ENCODE measurements at places on chromosomes 12 and 14. TPM values are rescaled to one million over a fixed set of nuclear protein-coding genes. Genes with fewer than 3 reads are reported as not detected.

Gene STAC3
- total RNA-seq = not detected

Gene PRICKLE1
- total RNA-seq = 18.0 TPM

Gene MGST1
- 41.6 TPM for total RNA-seq

Gene SERPINA1
- 0.13 TPM for total RNA-seq

Gene KRT71
- total RNA-seq = not detected

Gene ERP27
- total RNA-seq = 0.66 TPM

Gene IL31
- total RNA-seq = not detected

Gene AICDA
- not detected for total RNA-seq

Gene CACNA1C
- not detected for total RNA-seq

Gene CD27
- not detected for total RNA-seq

Gene SIX4
- total RNA-seq = 4.3 TPM

Gene FAM177A1
- 28.1 TPM for total RNA-seq

Gene AQP6
- not detected for total RNA-seq

Gene SYNDIG1L
- not detected for total RNA-seq

Gene WIF1
- total RNA-seq = not detected

Gene CLECL1
- not detected for total RNA-seq

Gene NEUROD4
- not detected for total RNA-seq

Gene VRK1
- total RNA-seq = 58.0 TPM

Gene MYF5
- not detected for total RNA-seq

Gene CATSPERB
- total RNA-seq = not detected

Gene SLC5A8
- not detected for total RNA-seq

Gene C12orf50
- not detected for total RNA-seq

Gene TM7SF3
- total RNA-seq = 92.8 TPM

Gene REP15
- 6.6 TPM for total RNA-seq

Gene KRT7
- 206 TPM for total RNA-seq

Gene MARK3
- 130 TPM for total RNA-seq

Gene PLBD1
- total RNA-seq = 1.0 TPM

Gene SMCO2
- 0.50 TPM for total RNA-seq

Gene SLC17A8
- not detected for total RNA-seq
